ENCODE measurements at places on chromosomes 11 and 22. TPM values are rescaled to one million over a fixed set of nuclear protein-coding genes. Genes with fewer than 3 reads are reported as not detected.

Gene GTSE1
- total RNA-seq = 0.64 TPM

Gene SPDYC
- total RNA-seq = not detected

Gene KRTAP5-1
- total RNA-seq = not detected

Gene SPI1
- total RNA-seq = 4.8 TPM

Gene MCM5
- 48.5 TPM for total RNA-seq

Gene SLC5A12
- not detected for total RNA-seq

Gene C11orf87
- not detected for total RNA-seq

Gene FAM227A
- total RNA-seq = not detected

Gene DEFB108B
- not detected for total RNA-seq

Gene ATG2A
- total RNA-seq = 47.3 TPM

Gene MMP10
- not detected for total RNA-seq

Gene ARHGAP8
- not detected for total RNA-seq
